ENCODE measurements at places on chromosomes 16 and 17.

DNA sequence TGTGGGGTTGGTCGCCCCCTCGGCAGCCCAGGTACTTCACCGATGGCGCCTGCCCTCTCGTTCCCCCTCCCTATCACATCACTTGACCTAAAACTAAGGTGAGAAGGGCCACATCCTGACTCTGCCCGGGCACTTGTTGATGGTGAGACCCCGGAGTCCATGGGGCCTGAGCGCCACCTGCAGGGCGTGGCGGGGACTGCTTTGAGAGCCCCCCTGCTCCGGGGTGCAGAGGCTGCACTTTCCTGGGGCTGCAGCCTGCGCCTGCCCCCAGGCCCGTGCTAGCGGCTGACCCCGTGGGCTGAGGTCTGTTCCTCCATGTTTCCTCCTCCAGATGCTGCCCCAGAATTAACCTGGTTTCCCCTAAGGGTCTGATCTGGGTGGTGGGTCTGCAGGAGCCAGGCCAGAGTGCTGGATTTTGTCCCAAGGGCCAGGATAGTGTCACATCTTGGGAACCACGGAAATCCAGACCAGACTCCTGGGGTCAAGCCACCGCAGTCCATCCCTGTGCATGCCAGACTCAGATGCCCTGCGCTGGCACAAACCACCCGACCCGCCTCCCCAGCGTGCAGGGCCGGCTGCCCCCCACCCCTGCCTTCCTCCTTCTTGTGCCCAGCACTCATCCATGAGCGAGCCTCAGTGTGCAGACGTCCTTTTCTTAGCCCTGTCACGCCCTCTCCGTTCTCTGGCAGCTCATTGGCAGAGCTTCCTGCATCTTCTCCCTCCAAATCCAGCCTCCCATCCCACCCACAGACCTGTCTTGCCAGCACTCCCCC lies 2.7 kb downstream of the NDUFAF8 start:
- peak; percentile 62 for DNase-seq

GRCh38 chr16:57084996-57085395 lies 7.4 kb upstream of the CPNE2 start:
- DNase-seq, result no peak

DNA sequence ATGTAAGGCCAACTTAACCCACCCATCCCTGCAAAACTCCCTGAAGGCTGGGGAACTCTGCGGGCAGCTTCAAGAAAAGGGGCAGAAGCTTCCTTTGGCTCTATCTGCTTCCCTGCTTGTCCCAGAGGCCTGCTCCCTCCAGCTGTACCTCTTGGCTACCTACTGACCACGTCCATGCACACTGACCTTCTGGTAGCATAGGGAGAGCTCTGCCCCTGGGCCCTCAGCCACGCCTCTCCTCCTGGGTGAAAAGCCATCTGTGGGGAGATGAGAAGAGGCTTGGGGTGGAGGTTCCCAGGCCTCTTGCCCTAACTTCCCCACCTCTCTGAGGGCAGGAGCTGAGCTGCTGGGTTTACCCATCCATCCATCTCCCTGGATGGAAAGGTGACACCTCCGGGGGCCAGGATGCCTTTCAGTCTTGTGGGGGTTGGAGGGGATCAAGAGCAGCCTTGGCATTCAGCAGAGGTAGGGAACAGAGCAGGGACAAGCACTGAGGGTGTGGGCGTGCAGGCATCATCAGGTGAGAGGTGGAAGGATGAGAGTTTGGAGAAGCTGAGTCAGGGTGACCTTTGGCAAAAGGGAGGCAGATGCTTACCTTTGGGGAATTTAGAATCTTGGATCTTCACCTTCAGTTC lies 23.4 kb upstream of the MFSD6L start:
- DNase-seq, result no peak

DNA sequence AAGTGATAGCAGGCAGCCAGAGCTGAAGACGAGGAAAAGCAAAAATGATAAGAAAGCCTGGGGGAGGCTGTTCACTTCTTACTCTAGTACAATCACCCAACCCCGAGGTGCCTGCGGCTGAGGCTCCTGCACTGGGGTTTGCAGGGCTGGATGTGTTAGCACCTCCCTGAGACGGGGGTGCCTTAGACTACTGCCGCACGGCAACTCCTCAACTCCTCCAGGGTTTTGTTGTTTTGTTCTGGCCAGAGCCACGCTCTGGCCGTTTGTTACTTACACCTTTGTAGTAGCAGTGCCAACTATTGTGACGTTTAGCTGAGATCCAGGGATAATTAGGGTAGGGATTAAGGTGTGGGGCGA lies 51.5 kb downstream of the LDHD start:
- peak; percentile 18 for DNase-seq

- no peak for DNase-seq
Observed at GRCh38 chr16:62036101-62036801, at the start of gene CDH8. Gene CDH8, minus strand, starts transcription at chr16:62036438. Its CDS starts 15,035 bp downstream, at chr16:62021403.

Measured in CD4-positive, alpha-beta T cell treated with Interleukin-17A for 1 hour (primary cell).